ENCODE measurements at places on chromosomes 7 and 10.

DNA sequence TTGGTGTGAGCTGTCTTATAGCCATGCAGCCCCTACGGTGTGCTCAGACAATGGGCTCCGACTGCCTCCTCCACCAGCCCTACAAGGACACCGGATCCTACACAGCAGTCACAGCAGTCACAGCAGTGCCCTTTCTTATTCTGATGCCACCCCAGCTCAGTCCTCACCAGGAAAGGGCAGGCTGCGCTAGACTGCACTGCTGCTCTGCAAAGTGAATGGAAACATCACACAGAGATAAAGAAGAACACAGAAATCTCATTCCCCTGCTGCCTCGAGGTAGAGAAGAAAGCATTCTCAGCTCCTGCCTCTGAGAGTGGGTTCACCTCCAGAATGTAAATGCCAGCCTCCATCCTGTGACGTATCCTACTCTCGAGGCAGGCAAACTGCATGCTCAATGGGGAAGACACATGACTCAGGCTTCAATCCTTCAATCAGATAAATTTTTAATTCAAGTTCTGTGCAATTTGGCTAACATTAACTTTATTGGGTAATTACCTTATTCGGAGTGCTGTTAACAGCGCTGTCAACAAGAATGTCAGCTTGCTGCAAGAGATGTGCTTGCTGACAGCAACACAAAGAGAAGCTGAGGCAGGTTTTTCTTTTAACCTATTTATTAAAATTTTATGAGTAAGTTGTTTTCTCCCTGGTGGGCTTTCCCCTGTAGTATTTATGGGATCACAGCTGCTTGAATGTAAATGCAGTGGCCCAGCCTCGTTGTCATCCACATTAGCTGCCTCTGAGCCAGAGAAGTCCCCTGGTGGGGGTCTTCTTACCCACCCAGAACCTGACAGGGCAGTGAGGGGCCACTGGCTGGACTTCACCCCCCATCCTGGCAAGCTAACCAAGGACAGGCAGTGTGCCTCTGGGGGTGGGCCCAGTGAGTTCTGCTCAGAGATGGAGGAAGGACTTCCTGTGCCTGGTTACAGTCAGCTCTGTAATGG, 241.3 kb upstream of the KMT2E start:
- peak; percentile 19 for DNase-seq

DNA sequence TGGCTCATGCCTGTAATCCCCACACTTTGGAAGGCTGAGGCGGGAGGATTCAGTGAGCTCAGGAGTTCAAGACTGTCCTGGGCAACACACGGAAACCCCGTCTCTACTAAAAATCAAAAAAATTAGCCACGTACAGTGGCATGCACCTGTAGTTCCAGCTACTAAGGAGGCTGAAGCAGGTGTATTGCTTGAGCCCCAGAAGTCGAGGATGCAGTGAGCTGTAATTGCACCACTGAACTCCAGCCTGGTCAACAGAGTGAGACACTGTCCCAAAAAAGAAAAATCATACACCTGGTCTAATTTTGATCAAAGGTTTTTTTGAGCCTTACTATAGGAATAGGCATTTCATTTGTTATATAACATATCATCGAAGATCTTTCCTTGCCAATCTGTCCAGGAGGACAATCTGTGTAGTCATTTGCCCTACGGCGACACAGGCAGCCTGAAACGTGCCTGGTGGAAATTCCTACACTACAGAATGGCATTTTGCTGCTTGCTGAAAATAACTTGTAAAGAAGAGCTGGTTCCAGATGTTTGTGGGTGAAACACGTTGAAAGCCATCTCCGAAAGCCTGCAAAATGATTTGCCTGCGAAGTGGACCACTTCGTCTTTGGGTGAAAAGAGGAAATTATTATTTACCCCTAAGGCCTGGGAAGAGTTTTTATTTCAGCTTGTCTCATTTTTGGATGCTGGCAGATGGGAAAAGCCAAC, 31.3 kb upstream of the GDI2 start:
- DNase-seq = no peak

DNA sequence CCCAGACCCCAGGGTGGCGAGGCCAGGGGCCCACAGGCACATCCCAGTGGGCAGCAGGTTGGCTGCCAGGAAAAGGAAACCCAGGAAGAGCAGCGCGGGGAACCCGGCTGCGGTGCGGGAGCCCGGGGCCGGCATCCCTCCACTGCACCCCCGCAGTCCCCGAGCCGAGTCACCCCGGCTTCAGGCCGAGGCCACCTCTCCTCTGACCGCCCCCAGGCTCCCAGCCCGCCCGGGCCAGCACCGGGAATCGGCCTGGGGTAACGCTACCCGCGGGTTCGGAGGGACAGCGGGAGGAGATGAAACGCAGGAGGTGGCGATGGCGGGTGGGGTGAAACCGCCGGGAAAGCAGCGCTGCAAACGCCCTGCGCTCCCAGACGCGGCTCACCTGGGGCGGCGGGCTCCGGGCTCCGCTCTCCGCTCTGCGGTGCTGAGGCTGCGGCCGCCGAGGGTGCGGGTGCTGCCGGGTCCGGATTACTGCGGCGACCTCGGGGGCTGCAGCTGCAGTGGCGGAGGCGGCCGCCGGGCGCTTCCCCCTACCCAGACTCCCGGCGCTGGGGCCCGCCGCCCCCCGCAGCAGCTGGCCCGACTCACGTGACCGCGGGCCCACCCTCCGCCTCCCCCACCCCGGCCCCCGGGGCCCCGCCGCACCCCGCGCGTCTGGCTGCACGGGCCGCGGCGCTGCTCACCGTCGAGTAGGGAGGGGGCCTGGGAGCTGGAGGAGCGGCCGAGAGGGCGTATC, at the start of gene SCRN1:
TSS of gene SCRN1 (minus strand) at position 545 of the 739 bp plus-strand sequence. CDS start 20,734 bp downstream, outside the sequence.
- DNase-seq = no peak

DNA sequence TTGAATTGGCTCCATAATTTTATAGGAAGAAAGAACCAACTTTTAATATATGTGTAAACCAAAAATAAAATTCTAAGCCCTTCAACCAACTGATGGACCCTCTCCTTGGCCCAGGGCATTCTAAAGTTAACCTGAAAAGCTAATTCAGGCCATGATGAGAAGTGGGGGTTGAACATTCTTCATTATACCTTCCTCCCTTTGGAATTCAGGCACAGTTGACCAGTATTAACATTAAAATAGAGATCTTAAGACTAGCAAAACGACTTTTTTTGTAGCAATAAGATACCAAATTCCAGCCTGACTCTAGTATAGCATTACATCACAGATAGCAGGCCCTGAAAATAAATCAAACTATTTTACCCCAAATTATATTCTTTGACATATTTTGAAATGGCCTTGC, 173.2 kb downstream of the PLPP4 start:
- no peak for DNase-seq

DNA sequence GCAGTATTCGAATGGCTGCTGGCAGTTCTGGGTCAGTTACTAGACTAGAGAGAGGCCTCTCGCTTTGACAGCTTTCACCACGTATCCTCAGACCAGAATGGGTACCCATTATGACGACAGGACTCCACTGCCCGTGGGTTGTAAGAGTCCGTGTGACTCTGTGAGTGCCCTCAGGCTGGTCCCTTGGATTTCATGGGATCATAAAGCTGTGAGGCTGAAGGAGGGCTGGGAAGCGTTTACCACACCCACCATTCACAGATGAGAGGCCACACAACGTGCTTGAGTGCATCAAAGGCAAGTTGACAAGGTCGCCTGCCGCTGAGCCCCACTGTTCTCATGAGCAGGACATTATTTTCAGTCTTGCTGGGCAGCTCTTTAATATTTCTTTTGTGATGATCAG, 87.2 kb downstream of the EZH2 start:
- DNase-seq = no peak

DNA sequence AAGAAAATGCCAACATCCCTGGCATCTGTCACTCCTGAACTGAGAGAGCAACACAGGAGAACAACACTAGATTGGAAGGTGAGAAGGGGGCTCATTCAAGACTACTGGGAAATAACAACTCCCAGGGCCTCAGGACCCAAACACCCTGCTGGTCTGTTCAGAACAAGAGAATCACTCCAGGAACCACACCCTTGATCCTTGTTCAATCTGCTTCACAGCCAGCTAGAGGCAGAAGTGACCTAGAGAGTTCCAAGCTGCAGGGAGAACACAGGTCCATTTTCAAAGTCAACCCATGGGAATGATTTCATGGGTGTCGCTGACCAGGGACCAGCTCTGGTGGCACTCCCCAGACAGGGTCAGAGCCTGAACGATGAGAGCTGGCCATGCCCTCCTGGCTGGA, 42.3 kb downstream of the LRRC20 start:
- DNase-seq = no peak

DNA sequence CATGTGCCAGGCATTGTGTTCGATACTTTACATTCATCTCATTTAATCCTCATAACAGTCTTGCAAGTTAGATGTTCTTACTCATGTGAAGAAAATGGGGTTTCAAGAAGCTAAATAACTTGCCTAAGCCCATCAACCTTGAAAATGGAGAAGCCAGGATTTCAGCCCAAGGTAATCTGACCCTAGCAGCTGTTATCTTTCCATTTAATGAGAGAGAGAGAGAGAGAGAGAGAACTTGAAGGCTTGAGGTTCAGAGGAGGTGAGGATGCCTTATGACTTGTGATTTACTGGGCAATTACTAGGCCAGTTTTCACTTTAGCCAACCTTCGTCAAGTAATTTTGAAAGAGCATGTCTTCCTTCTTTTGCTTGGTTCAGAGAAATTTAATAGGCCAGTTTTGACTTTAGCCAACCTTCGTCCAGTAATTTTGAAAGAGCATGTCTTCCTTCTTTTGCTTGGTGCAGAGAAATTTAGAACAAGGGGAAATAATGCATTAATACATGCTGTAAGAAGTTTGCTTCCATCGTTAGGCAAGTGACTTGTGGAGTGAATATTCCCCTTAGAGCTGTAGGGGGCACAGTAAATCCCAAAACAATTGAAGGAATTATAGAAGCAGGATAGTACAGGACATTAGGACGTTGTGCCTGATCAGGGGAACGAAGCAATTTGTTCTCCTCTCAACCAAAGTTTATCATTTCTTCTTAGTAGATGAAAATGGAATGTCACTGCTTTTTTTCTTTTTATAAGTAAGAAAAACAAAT, 143.0 kb upstream of the BMPER start:
- DNase-seq = no peak
